ENCODE measurements at places on chromosomes 3 and 15. TPM values are rescaled to one million over a fixed set of nuclear protein-coding genes. Genes with fewer than 3 reads are reported as not detected.

BFSP2 gene
- not detected for total RNA-seq

CALML4 gene
- total RNA-seq = 8.9 TPM

TTLL3 gene
- 11.1 TPM for total RNA-seq

ANKUB1 gene
- not detected for total RNA-seq

MEX3B gene
- 8.8 TPM for total RNA-seq

FMN1 gene
- total RNA-seq = 3.6 TPM

ERICH6 gene
- not detected for total RNA-seq

DNA sequence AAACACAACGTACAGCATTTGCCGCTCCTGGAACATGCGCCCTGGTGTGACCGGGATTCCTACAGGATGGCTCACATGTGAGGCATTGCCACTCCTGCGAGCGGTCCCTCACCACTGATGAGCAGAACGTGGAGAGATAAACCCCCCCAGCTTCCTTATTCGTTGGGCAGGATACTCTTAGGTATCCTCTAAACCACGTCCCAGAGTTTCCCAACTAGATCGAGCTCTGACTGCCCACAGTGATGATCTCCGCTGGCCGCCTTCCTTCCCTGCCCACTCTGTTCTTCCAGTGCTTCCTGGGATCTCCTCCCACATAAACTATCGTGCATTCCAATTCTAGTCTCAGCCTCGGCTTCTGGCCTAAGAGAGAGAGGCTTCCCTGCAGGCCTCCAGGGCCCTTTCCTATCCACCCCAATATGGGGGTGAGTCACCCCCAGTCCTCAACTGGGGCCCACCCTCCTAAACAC lies 91.8 kb downstream of the TOP2B start:
- DNase-seq = no peak

DNA sequence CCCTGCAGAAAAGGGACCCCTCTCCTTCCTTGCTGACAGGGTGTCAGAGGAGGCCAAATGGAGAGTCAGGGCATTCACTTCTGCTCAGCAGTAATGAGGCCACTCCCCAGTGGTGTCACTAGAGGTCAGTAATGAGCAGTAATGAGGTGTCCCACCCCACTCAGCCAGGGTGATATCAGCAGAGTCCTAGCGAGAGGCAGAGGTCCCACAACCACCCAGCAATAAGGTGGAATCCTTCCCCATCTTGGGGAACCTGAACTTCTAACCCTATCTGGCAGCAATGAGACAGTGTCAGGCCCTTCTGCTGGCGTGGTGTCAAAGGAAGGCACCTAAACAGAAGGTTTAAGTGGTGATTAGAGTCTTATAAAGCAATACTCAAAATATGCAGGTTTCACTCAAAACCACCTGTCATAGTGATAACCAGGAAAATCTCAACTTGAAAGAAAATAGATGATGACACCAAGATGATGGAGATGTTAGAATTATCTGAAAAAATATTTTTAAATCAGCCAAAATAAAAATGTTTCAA lies 12.9 kb downstream of the OCA2 start:
- DNase-seq = peak; percentile 71

DNA sequence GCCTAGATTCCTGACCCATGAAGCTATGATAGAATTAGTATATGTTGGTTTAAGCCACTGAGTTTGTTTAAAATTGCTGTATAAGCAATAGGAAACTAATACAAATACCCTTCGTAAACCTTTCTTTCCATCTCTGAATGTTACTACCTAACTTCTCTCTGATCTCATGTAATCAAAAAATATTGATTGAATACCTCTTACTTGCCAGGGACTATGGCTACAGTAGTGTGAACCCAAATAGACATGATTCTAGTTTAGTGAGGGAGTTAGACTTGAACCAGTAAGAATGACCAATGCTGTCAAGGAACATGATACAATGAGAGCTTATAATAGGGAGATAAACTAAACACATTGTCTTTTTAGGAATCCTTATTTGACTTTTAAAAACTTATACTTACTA lies 19.4 kb downstream of the STT3B start:
- DNase-seq = no peak

DNA sequence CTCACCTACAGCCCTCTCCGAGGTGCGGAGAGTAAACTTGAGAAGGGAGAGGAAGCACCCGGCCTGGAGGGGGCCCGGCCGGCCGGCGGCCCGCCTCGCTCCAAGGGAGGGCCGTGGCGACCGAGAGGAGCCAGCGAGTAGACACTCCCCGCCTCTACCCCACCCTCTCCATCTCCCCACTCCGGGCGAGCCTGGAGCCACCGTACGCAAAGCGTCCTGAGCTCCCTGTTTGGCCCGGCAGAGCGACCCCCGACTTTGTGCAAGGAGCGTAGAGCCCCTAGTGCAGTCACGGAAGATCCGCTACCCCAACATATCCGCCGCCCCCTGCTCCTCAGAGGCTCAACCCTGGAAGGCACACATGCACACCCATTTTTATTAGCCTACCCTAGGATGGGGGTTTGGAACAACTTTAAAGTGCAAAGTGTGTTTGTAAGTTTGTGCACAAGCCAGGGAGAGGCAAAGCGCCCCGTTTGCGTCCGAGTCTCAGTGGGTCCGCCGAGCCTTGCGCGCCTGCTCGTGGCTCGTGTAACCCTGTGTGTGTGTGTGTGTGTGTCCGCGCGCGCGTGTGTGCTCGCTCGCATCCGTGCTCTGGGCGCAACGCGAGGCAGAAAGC lies 508 bp upstream of the SMAD6 start:
- DNase-seq = peak; percentile 56

DNA sequence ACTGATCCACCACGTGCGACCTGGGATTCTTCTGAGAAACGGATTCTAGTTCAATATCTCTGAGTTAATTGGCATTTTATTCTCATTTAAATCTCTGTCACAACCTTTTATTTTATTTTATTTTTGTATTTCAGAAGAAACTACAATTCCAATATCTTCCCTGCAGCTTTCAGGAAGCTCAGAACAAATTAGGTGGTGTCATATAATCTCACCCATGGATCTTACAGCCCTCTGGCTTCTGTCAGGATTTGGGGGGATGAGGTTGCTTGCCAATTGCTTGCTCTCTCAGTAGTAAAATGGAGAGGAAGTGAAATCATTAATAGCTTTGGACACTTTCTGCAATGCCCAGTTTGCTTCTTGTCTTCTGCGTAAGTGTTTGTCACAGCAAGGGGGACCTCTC lies 205.4 kb downstream of the TLE3 start:
- no peak for DNase-seq

DNA sequence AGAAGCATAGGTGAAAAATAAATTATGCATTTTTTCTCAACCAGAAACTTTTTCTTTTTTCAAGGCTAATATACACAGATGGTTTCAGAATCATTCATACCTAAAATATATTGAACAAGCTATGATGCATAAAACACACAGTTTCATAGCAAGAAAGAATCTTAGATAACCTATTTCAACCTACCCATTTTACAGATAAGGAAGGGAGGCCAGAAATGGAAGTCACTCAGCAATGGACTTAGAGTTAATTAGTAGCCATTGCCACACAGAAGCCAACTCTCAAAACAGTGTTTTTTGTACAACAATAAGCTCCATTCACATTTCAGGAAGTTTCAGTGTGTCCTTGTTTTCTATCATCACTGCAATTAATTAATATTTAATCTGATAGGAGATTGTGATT lies 27.5 kb upstream of the STRIT1 start:
- DNase-seq = no peak

- DNase-seq = no peak
These were observed 124.1 kb upstream of the CHRM5 start for GRCh38 chr15:33844186-33844585.

- DNase-seq = no peak
These were observed 5.9 kb upstream of the CORO2B start for GRCh38 chr15:68572921-68573320.

- DNase-seq = peak; percentile 76
These were observed 69.7 kb downstream of the USF3 start for GRCh38 chr3:113626503-113627371.

DNA sequence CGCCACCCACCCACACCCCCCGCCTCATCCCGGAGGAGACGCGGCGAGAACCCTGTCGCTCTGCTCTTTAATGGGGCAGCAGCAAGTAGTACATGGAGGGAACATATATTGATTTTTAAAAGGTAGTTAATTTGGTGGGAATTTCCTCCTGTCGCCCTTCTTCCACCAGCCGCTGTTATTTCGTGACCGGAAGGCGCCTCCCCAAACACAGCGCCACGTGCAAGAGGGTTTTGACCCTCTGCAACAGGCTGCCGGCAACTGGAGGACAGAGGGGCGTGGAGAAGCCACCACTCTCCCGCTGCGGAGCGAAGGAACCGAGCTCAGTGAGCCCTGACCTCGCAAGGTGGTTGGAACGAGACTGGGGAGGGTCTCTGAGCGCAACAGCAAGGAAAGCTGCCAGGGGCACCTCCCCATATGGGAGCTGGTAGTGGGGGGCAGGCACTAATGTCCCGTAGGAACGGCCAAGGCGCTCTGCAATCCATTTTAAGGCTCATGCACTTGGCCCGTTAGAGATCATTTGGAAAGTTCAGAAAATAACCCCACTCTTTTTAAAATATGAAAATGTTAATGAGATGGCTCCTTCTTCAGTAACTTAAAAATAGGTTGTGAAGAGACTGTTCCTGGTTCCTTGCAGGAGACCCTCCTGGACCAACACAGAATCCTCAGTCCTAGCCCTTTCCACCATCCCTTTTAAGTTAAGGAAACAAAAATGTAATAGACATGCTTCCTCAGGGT lies 4.3 kb downstream of the ONECUT1 start:
- no peak for DNase-seq

DNA sequence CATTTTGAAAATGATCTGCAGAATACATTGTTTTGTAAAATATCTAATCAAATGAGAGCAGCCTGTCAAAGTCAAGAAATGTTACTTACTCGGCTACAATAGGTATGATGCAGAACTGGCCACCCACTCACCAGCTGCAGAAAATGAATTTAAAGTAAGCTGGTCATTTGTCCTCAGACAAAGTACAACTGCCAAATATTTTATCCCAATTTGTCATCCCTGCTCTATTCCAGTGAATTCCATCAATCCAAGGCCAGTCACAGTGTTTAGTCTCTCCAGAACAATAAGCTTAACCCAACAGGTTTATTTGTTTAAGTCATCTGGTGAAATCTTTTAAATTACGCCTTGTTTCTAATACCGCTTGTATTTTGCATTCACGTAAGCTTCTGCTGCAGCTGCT lies 46.6 kb upstream of the TCF12 start:
- DNase-seq = no peak

GRCh38 chr15:71599418-71600151 lies 210.8 kb upstream of the NR2E3 start:
- DNase-seq = no peak

- DNase-seq = no peak
These were observed 247.1 kb downstream of the CHST2 start for GRCh38 chr3:143366672-143367071.

GRCh38 chr3:53523346-53523745 lies 28.9 kb downstream of the CACNA1D start:
- DNase-seq = no peak

Data from WTC11 (cell line).